ENCODE measurements at places on chromosomes 1 and 21.

DNA sequence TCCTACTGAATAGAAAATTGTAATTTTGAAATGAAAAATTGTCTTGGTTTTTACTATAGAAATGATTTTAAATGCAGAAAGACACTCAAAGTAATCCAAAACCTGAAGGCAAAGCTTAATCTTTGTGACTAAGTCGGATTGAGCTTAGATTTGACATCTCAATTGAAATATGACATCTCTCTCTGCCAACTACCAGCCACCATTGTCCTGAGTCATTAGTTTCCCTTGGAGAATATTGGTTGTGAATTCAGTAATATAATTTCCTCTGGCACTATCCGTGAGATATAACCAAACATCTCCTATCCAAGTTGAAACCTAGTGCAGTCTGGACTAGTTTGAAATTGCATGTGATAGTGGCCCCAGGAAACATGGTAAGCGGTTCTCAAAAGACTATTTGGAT is 37.1 kb downstream of the PLA2G4A start:
- no peak for DNase-seq

- DNase-seq: no peak
Observed at GRCh38 chr1:84969489-84970250, 27.2 kb downstream of the MCOLN2 start.

GRCh38 chr1:155864393-155864792 is 5.0 kb downstream of the SYT11 start:
- no peak for DNase-seq

DNA sequence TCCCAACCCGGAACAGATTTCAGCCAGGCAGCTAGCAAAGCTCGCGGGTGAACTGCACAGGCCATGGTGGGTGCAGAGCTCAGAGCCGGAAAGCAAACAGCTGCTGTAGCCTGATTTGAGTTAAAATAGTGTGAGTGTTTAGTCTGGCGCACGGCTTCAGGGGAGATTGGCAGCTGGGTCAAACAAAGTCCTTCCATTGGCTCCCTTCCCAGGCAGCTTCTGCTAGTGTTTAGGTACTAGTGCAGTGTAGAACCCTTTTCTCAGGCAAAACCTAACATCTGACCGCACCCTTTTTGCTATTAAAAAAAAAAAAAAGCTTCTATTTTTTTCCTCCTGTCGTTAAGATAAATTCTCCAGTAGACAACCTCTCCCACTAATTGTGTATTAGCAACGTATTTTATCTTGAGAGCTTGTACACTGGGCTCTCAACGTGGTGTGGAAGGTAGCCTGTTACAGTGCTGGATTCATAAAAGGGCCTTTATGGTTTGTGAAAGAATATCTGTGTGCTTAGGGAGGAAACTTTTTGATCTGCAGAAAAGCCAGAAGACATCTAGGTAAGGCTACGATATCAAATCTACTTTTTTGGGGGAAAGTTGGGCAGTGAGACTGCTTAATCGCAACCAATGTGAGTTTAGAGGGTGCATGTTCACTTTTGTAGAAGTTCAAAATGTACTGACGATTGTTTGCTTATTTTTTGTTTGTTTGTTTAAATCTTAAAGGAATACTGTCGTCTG is 689.6 kb downstream of the USP25 start:
- no peak for DNase-seq

DNA sequence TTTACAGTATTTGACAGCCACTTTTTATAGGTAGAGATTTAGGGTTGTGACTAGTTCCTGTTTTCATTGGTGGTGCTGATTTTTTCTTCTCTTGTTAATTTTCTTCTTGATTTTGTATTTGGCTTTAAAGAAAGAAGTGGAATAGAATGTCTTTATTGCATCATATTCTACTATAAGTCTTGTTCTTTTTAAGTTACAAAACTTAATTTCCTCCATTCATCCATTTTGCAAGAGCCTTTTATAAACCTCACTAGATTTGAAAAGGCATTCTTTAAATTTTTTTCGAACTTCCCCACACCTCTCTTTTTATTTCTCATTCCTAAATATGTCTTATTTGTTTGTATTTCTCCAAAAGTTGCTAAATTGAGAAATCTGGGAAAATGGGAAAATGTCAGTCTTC is 1368.6 kb upstream of the ADGRL4 start:
- no peak for DNase-seq

- DNase-seq: no peak
Observed at GRCh38 chr1:212291505-212292134, 6.4 kb downstream of the PPP2R5A start.

DNA sequence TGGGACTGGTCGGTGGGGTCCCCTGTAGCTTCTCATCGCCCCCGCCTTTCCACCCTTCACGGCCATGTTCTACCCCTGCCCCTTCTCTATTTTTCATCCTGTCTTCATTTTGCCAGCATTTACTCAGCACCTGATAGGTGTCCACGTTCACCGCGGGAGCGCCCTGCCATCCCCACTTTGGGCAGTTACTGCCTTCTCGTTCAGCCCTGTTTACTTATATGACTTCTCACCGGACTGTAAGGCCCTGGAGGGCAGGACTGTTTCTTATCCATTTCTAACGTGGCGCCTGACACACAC is 380 bp downstream of the MFN2 start:
- DNase-seq: no peak

GRCh38 chr1:229857585-229857984 is 209.5 kb upstream of the GALNT2 start:
- DNase-seq: no peak

DNA sequence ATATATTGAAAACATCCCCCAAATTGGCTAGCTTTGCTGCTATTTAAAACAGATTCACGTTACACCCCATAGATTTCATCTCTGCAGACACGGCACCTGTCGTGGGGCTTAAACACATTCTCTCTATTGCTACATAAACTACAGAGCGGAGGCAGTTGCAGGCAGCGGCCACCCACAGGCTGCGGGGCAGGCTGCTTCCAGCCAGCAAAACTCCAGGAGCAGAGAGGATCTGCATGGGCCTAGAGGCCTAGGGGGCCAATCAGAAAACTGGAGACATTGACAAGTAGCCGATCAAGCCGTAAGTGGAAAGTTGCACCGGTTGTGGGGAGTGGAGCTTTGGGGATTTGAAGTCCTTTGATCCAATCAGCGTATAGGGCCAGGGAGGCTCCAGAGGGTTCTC is 129.0 kb upstream of the KLHDC7A start:
- no peak for DNase-seq

GRCh38 chr1:21781815-21782348 is 1.1 kb downstream of the USP48 start:
- no peak for DNase-seq

DNA sequence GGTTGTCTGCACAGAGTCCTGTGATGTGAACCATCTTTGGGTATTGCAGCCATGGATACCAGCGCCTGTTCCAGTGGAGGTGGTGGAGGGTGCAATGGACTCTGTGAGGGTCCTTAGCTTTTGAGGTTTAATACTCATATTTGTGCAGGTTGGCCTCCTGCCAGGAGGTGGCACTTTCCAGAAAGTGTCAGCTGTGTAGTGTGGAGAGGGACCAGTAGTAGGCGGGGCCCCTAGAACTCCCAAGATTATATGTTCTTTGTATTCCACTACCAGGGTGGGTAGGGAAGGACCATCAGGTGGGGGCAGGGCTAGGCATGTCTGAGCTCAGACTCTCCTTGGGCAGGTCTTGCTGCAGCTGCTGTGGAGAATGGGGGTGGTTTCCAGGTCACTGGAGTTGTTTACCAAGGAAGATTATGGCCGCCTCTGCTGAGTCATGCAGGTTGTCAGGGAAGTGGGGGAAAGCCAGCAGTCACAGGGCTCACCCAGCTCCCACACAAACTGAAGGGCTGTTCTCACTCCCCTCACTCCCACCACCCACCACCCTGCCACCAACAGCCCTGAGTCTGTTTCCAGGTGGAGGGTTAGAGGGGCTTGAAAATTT is 31.2 kb upstream of the ZNF678 start:
- DNase-seq: no peak

DNA sequence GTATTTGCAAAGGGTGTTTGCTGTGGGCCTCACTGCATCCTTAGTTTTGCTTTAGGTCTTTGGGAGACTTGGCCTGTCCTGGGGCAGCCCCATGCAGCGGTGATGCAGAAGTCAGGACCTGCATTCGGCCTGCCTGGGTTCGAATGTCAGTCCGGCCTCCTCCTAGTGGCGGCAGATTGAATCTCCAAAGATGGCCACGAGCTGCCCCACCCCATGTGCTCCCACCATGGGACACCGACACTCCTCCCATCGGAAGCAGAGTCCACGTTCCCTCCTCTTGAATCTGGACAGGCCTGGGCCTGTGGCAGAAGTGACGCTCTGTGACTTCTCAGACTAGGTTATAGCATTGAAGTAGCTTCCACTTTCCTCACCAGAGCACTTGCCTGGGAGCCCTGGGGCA is 16.3 kb upstream of the NPPB start:
- DNase-seq: no peak

DNA sequence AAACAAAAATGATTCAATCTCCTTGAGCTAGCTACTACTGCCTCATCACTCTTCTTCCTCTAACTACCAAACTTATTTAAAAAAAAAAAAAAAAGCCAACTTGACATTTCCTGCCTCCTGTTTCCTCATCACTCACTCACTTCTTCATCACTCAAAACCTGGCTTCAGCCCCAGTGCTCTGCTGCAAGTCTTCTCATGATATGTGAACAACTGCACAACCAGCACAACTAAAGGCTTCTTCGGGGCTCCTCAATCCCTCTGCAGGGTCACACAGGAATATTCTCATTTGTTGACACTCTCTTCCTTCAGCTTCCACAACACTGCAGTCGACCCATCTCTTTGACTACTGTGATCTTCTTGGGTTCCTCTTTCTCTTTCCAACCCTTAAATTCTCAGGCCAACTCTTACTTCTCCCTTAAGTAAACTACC is 7.6 kb downstream of the MTF1 start:
- no peak for DNase-seq

DNA sequence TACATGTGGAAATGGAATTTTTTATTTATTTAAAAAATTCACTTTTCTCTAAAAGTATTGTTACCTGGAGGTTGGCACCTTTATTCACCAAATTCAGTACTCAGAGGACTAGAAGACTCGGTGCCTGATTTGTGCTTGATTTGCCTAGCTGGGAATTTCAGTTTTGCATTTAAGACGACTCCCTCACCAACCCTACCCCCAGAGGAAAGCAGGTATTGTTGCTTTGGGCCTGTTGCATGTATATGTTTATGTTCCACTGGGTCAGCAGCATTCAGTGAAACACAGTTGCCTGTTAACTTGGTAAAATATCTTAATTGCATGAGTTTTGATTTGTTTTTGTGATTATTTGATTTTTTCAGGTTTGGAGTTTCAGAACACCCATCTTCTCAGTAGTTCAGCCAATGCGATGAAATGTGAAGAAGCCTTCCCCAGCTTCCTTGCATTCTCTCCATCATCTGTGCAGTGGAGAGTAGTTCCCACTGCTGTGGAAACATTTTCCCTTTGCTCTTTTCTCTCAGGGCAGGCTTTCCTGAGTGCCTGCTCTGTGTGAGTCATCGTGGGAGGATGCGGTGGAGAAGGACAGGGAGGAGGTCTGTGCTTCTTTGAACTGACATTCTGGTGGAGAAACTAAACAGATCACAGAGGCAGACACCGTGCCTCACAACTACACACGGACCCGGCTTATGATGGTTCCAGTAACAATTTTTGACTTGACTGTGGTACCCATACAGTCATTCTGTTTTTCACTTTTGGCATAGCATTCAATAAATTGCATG is 6.4 kb downstream of the ADARB1 start:
- DNase-seq: no peak

GRCh38 chr1:106173101-106173500 is 883.4 kb upstream of the PRMT6 start:
- DNase-seq: no peak

DNA sequence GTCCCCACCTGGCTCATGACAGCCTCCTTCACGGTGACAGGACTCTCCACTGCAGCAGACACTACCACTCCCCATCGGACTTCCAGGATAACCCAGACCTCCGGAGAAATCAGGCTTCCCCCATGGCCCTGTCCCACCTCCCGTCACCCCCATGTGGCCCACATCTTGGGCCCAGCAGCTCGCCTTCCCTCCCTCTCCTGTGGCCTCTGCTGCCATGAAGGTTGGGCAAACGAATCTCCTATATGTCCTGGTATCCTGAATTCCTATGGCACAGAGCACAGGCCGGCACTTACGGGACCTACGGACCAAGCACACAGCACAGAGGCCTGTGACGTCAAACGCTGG is 82.0 kb downstream of the NPHP4 start:
- no peak for DNase-seq

GRCh38 chr21:36282568-36283230 is 37.3 kb upstream of the MORC3 start:
- no peak for DNase-seq

DNA sequence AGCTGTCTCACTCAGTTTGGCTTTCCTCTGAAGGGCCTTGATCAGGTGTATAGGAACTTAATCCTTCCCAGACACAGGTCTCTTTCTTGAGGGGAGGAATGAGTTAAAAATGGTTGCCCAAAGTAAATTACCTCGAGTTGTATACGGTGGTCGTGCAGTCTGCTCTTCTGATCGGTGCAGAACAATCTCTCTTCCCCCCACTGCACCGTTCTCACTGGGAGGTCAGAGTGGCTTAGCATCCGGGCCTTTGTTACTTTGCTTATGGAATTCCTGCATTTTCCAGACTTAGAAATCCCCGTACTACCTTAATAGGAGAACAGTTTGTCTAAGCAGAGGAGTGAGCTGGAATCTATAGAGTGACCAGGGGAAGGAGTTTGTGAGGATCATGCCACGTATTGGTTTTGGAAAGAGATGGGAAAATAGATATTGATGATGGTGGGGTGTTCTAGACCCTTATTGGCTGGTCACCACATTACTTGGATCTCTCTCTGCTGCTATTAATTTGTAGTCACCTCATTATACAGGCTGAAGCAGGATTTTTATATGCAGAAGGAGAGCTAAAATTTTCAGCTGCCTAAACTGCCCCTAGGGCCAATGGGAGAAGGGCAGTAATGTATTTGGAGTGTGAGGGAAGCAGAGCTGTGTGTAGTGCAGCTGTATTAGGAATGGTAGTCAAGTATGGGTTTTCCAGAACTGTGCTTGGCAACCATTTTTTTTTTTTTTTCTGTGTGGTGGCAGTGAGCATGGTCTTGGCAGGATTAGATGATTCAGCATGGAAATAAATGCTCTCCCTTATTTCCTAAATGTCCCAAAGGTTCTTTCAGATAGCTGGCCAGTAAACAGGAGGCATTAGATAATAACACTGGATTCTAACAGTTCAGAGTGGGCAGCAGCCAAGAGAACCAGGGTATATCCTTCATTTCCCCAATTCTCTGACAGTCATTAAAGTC is 81.5 kb downstream of the NDUFS5 start:
- DNase-seq: no peak

- DNase-seq: no peak
Observed at GRCh38 chr1:178534137-178534868, 21.4 kb downstream of the TEX35 start.

- DNase-seq: no peak
Observed at GRCh38 chr1:14142397-14143100, 442.6 kb downstream of the PRDM2 start.

DNA sequence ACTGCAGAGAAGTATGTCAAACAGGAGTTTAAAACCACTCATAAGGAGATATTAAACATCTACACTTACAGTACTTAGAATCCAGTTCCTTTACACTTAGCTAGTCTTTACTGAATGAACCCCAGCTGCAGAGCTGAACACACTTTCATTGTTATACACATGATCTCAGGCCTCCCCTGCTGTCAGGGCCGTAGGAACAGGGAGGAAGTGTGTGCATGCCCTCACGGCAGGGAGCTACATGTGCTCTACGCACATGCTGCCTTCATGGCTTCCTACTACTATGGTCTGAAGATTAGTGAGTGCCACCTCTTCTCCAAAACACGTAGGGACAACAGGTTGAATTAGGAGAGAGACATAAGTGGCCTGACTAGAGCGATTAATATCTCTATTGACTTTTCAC is 191.5 kb downstream of the SIPA1L2 start:
- no peak for DNase-seq

GRCh38 chr1:1122078-1122811 is 6.4 kb upstream of the C1orf159 start:
- peak; percentile 56 for DNase-seq
